Stimulated activated effector memory CD8-positive, alpha-beta T cell treated with anti-CD3 and anti-CD28 coated beads, Interleukin-12 subunit alpha, Interleukin-12 subunit beta, amount 100 ng/mL, for 72 hours (primary cell): ENCODE measurements at places on chromosomes 5 and 9.

GRCh38 chr5:3843706-3844105 lies 248.1 kb downstream of the IRX1 start:
- no peak for DNase-seq

DNA sequence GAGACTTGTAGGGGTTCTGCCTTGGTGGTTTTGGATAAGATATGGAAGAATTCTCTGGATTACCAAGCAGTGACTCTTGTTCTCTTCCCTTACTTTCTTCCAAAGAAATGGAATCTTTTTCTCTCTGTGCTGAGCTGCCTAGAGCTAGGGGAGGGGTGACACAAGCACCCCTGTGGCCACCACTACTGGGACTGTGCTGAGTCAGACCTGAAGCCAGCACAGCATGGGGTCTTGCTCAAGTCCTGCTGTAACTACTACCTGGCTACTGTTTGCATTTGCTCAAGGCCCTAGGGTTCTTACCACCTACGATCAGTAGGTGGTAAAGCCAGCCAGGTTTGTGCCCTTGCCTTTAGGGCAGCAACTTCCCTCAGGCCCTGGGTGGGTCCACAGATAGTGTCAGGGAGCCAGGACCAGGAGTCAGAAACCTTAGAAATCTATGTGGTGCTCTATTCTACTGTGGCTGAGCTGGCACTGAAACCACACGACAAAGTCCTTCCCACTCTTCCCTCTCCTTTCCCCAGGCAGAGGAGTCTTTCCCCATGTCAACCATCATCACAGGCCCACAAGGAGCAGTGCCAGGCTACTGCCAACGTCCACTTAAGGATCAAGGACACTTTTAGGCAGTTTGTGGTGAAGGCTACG lies 53.8 kb downstream of the SREK1 start:
- DNase-seq: no peak

GRCh38 chr5:141597394-141597793 lies 21.4 kb downstream of the DIAPH1 start:
- no peak for DNase-seq

- peak; percentile 83 for DNase-seq
These were observed 4.4 kb downstream of the IL3 start for GRCh38 chr5:132064738-132065331.

- DNase-seq: no peak
These were observed 56.8 kb downstream of the NIPAL4 start for GRCh38 chr5:157516626-157517325.

- no peak for DNase-seq
These were observed 298.1 kb downstream of the CETN3 start for GRCh38 chr5:90111364-90112032.

GRCh38 chr9:24582146-24583126 lies 36.7 kb upstream of the IZUMO3 start:
- DNase-seq: no peak

DNA sequence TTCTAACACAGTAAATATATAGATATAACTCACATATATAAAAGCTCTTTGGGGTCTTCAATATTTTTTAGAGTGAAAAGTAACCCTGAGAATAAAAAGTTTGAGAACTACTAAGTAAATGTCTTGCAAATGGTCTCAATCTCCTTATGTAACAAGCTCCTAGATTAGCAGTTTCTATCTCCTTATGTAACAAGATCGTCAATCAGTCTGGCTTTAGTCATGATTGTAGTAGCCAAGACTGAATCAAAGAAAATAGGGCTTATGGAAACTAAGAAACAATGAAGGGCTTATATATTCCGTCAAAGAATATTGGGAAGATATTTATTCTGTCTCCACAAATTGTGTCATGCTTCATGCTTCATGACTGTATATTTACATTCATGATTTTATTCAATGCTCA lies 22.4 kb upstream of the FREM1 start:
- no peak for DNase-seq

DNA sequence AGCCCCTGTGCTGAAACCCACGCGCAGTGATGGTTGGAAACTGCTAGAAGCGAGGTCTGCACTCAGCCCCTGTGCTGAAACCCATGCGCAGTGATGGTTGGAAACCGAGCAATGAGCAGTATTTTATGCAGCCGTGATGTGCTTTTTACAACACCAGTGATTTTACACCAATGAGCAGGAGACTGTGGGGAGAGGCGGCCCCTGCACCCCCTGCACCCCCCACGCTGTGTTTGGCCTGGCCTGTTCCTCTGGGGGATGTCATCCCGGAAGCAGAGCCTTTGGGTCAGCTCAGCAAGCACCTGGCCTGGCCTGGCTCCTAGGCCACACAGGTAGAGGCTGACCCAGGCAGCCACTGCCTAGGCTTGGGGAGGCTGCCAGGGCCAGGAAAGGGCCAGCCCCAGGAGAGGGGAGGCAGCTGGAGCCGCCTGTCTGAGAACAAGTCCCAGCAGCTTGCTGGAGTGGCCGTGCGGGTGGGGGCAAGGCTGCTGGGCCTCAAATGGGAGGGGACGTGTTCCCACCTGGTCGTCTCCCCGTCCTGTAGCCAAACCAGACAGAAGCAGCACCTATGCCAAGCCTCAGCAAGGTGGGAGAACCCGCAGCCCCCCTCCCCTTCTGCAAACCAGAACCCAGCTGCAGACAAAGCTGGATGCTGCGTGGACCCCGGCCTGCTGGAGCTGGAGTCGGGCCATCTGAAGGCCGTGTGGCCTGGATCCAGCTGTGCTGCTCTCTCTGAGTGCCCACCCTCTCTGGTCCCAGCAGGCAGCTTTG lies 46.8 kb downstream of the DBH start:
- DNase-seq: no peak

DNA sequence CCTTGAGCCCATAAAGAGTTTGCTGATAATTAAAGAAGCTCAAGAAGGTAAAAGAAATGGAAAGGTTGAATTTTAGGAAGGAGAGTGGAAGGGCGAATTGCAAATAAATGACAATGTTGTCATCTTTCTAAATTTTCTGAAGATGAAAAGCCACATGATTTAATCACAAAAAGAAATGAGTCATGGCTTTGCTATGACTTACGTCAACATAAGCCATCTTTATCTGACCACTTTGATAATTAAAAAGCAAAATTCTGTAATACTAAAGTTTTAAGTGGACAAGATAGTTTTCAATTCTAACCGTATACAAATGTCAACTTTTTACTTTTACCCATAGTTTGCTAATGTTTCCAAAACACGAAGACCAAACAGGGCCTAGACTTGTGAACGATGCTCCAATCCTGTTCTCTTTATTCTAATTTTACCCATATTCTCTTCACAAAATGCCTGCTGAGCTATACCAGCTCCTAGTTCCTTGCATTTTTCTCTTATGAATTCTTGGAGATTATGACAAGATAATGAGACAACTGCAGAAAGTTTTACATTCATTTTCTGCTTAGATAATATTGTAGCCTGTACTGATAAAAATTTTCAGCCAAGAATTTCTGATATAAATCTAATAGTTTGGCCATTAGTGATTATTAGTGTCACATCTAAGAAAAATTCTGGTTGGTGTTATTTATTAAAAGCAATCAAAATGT lies 21.8 kb upstream of the PRUNE2 start:
- no peak for DNase-seq

GRCh38 chr5:143019614-143020515 lies 249.7 kb downstream of the ARHGAP26 start:
- DNase-seq: no peak

- DNase-seq: no peak
These were observed 1064.9 kb upstream of the DMAC1 start for GRCh38 chr9:8864545-8864896.

GRCh38 chr9:126173401-126173800 lies 153.2 kb upstream of the MVB12B start:
- peak; percentile 37 for DNase-seq

DNA sequence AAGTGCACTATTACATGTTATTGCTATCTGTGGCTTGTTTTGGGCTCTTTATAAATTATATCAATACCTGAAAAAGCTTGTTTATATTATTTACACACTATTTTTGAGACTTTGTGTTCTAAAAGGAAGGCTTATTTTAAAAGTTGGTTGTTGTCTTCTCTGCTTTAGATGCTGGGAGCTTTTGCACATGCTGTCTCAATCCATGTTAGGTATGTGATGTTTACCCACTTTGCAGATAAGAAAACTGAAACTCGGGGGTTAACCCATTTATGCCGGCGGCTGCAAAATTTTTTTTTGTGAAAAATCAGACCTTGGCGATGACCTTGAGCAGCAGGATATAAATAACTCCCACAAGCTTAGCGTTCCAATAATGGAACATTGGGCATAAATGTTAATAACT lies 212.9 kb downstream of the RANBP17 start:
- no peak for DNase-seq

DNA sequence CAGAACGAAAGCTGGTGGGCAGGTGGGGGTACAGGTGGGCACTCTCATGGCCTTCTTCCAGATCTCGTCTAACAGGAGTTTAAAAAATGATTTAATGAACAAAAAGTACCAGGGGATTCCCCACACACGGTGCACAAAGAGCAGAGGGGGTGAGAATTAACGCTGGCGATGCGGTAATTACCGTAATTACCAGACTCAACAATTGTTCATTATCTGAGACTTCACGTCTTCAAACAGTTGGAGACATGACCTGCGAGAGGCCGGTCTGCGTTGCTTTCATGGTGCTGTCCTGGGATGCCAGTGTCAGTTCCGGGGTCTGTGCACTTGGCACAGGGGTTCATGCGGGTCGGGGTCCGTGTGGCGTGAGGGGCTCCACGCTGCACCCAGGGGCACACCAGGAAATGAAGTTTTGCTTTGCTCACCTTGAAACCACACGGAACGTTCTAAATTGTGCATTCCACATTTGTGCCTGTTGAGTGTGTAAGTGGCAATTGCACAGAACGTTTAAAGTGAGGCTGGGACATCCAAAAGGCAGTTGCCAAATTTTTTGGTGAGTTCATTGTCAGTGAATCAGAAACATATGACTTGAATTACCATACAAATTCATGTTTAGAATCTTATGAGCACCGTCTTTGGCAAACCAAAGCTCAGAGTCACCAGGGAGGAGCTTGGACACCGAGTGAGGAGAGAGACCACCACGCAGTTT lies 256.4 kb upstream of the IRX1 start:
- no peak for DNase-seq

GRCh38 chr9:89866701-89867100 lies 261.9 kb downstream of the GADD45G start:
- DNase-seq: no peak

- DNase-seq: no peak
These were observed 7.0 kb downstream of the NOP16 start for GRCh38 chr5:176381423-176381822.

DNA sequence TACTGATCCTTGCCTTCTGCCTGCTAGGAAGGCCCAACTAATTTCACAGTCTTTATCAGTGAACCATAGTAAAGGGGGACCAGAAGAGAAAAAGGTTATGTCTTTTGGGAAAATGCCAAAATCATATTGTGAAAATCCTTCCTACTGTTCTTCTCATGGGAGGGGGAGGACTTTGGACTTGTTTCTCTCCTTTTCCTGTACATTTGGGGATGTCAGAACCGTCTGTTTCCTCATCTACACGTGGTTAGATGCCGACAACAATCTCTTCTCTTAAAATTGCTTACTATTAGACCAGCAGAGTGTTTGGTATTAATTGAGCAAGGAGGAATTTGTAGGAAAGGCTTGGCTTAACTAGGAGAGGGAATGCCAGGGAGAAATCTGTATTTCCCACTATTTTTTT lies 77.2 kb downstream of the TMC1 start:
- no peak for DNase-seq

DNA sequence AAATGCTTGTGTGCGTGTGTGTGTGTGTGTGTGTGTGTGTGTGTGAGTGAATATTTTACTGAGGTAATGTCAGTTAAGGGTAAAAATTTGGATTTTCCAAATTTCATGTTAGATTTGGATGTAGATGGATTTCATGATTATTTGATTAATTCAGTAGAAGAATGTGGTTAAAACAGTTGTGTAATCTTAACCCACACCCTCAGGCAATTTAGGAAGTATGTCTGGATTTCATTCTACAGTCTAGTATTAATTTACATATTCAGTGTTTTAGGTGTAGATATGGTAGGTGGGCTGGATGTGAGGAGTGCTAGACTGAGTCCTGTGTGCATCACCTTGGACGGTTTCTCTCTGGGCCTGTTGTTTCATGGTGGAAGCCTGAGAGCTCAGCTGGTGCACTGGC lies 99.1 kb upstream of the CKMT2 start:
- no peak for DNase-seq

DNA sequence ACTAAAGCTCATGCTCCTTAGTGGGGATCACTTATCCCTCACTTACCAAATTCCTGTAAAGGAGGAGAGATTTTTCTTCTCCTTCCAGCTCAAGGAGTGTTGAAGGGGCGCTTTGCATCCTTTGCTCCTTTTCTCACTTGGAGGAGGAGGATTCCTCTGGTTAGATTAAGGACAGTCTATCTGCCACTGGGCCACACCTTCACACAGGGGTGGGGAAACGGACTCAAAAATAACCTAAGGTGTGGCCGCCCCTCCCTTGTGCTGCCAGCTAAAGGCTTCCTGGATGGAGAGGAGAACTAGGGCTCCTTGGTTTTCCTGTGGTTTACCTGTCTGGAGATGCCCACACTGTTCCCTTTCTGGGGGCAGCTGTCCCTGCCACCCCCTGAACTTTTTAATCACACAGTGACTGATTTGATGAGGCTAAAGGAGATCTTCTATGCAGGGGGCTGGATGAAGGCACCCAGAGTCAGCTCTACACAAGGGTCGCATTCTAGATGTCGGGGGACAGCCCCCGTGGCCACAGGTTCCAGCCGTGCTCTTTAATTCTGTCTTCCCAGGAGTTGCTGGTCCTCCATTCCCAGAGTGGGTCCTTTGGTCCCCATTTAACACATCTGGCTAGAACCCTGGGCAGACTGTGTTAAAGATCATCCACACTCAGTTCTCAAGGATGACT lies 14.4 kb downstream of the GLRX start:
- no peak for DNase-seq
